NCI-H2227 treated with DMSO at 0.1 percent for 48 hours (cell line): ENCODE measurements at places on chromosomes 4 and X.
A peak's percentile ranks its signal among the peaks of the same experiment; 100 is the strongest.

GRCh38 chrX:155767051-155767875 lies 113.9 kb upstream of the VAMP7 start:
- DNase-seq, result peak; percentile 27

GRCh38 chrX:40147971-40148370 lies 50.2 kb upstream of the BCOR start:
- no peak for DNase-seq

DNA sequence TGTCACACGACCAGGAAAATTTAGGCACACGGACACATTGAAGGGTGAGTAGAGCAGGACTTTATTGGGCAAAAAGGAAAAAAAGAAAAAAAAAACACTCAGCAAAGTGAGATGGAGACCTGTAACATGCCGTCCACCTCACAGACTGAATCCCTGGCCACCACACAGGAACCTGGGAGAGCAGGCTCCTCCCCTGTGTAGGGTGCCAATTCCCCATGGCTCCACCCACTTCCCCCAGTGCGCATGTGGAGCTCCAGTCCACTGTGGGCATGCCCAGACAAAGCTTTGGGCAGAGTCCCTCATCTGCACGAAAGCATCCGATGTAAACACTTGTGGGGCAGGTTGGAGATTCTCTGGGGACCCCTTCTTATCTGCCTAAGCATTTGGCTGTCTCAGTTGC lies 23.6 kb upstream of the CBR4 start:
- DNase-seq, result no peak

- no peak for DNase-seq
Measured at GRCh38 chrX:113058634-113059033, 218.0 kb upstream of the AMOT start.

- DNase-seq, result no peak
Measured at GRCh38 chrX:151513472-151513871, 50.0 kb upstream of the PASD1 start.

GRCh38 chrX:41621222-41621723 lies 67.5 kb upstream of the GPR34 start:
- DNase-seq, result no peak

GRCh38 chr4:101824500-101824899 lies 34.0 kb downstream of the BANK1 start:
- no peak for DNase-seq

- no peak for DNase-seq
Measured at GRCh38 chr4:155478336-155478835, 101.6 kb upstream of the MAP9 start.

GRCh38 chr4:98673288-98673644 lies 14.9 kb upstream of the TSPAN5 start:
- no peak for DNase-seq

DNA sequence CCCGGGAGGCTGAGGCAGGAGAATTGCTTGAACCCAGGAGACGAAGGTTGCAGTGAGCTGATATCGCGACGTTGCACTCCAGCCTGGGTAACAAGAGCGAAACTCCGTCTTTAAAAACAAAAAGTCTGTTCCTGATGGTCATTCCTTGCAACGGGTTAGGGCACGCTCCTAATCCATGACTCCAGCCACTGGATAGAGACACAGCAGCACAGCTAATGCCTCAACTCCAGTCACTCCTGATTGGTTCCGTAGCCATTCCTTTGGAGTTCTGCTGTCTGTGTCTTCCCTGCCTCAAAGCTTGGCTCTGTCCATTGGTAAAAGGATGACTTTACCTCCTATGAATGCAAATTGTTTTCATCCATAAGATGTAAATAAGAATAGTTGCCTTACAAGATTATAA lies 44.3 kb upstream of the FAM9A start:
- DNase-seq, result no peak

DNA sequence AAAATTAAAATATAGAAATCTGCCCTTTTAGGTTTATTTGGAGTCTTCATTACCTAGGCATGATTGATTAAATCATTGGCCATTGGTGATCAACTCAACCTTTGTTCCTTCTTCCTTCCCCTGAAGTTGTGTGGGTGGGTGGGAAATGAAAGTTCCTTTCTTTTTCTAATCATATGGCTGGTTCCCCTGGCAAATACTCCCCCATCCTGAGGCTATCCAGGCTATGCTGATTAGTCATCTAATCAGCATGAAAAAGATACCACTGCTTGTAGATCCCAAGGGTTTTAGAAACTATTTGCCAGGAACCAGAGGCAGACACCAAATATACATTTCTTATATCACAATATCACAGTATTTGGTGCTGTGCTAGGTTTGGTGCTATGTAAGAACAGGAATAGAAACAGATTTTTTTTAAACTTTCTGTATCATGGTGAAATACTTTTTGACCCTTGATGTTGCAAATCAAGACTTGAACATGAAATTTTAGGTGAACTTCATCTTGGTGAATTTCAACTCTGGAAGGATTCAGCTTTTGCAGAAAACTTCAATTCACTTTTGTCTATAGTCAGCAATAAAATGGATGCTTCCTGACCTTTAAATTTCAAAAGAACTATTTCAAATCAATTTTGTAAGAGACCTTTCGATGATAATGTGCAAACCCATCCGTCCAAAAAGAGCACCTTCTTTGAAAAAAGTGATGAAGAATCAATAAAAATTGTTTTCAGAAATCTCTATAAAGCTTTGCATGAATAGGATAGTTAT lies 71.1 kb downstream of the CCSER1 start:
- DNase-seq, result no peak

DNA sequence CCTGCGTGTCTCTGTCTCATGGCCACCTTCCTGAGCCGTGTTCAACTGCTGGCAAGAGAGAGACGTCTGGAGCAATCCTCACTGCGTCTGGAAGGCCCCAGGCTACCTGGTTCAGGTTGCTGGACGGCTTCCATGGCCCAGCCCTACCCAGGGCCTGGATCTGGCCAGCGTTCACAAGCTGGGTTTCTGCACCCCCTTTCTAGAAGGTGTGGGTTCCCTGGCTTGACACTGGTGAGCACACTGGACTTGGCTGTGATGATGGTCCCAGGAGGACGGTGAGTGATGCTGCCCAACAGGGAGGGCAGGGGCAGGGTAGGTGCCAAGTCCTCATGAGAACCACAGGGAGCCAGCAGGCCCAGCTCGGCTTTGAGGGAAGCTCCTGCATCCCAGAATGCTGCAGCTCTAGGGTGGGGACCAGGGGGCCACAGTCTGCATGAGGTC lies 63.4 kb downstream of the HTRA3 start:
- DNase-seq, result no peak

DNA sequence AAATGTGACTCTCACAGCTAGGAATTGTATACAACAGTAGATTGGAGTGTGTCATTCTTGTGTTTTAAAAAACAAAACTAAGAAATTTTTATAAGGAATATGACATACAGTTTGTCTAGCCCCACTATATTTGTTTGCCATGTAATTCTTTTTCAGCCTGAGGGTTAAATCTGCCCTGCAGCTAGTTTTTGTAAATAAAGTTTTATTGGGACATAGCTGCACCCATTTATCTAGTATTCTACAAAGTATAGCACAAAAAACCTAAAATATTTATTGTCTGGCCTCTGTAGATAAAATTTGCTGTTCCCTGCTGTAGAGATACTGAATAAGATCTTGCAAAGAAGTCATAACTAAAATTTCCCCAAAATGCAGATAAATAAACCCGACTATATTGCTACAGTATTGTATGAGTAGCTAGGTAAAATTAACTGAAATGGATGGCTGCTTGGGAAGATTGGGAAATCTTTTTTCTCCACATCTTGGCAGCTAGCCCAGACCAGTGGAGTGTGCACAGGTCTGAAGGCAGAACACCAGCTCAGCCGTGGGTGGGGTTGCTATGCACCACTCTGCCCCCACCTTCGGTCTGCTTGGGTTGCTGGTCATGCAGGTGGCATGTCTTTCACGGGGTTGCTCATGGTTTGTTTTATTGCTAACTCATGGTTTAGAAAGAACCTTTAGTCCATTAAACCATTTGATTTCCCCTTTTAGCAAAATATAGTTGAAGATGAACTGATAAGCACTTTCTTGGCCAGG lies 127.9 kb downstream of the KLHL8 start:
- DNase-seq, result peak; percentile 47

GRCh38 chr4:140130677-140131076 lies 23.3 kb downstream of the MAML3 start:
- DNase-seq, result no peak

- no peak for DNase-seq
Measured at GRCh38 chr4:138114434-138114833, 127.7 kb downstream of the SLC7A11 start.

DNA sequence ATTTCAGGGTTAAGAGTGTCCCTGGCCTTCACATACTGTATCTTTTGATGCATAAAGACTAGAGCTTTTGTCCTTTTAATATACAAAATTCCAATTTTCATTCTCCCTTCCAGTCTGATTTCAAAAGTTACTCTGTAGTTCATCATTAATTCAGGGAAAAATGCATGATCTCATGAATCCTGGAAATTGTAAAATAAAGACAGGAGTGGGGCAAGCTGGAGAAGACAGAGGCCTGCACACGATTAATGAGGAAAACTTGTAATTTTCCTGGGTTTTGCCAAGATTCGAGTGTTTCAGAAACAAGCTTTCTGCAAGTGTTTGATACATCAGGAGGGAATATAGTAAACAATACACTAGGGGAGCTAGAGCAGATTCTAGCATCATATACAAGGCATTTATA lies 947.9 kb downstream of the FAT4 start:
- DNase-seq, result no peak

GRCh38 chr4:147515220-147515936 lies 34.5 kb downstream of the EDNRA start:
- no peak for DNase-seq

- DNase-seq, result peak; percentile 61
Measured at GRCh38 chrX:8738588-8739189, 6.8 kb upstream of the ANOS1 start.

DNA sequence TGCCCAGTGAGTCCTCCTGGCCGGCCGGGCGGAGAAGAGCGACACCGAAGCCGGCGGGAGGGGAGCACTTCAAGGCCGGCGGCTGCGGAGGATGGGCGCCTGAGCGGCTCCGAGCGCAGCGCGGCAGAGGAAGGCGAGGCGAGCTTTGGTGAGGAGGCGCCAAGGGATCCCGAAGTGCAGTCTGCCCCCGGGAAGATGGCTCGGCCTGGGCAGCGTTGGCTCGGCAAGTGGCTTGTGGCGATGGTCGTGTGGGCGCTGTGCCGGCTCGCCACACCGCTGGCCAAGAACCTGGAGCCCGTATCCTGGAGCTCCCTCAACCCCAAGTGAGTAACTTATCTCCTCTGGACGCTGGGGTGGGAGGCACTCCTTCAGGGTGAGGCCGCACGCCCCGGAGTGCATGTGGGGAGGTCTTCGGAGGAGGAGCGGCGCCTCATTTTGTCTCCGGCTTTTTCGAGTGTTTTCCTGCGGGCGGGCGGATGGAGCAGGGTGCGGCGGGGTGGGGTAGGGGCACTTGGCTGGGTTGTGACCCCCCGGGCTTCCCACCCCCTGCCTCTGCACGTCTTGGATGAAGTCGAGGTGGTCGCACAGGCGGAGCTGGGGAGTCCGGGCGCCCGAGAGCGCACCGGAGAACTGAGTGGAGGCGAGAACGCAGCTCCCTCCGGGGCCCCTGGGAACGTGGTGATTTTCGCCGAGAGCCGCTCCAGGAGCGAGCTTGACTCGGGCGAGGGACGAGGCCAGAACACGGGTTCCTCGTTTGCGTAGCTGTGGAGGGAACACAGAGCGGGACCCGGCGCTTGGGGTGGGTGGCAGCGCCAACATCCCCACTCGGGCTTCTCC lies 979 bp downstream of the EFNB1 start:
- DNase-seq, result no peak

GRCh38 chr4:92254767-92255442 lies 48.9 kb upstream of the GRID2 start:
- no peak for DNase-seq

DNA sequence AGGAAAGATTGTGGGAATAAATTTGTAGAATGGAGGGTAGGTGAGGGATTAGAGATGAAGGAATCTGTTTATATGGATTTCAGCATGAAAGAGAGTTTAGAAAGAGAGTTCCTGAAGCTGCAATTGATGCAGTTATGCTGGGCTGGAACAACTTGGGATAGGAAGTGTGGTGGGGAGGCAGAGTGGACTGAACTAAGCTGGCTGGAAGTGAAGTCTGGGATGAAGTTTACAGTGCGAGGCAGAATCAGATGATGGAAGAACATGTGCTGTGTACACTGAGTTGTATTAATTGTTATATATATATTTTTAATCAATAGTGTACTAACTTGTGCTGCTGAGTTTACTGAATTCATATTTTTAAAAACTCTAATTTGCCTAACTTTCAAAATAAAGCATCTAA lies 461.9 kb downstream of the SPRY1 start:
- DNase-seq, result no peak

DNA sequence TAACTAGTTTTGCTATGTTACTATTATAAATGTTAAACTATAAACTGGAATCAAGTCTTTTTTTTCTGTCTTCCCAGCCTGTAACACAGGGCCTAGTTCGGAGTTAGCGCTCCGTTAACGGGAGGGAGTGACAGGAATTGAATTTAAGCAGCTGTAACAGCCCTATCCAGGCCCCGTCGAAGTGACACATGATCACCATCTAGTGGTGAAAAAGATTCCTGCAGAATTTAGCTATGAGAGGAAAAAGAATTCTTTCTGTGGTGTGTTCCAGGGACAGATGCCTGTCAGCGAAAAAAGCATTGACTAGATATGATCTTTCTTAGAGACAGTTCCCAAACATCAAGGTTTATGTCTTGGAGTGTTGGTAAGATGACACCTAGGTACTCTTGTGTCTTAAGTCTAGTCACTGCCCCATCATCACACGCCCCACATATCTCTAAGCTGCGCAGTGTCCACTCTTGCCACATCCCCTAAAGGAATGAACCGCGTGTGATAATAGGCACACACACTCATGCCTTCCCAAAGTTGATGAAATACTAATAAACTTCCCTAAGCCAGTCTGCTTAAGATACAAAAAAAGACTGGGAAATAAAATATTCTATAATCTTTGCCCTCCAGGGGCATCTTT lies 2.1 kb downstream of the GAB3 start:
- peak; percentile 38 for DNase-seq

DNA sequence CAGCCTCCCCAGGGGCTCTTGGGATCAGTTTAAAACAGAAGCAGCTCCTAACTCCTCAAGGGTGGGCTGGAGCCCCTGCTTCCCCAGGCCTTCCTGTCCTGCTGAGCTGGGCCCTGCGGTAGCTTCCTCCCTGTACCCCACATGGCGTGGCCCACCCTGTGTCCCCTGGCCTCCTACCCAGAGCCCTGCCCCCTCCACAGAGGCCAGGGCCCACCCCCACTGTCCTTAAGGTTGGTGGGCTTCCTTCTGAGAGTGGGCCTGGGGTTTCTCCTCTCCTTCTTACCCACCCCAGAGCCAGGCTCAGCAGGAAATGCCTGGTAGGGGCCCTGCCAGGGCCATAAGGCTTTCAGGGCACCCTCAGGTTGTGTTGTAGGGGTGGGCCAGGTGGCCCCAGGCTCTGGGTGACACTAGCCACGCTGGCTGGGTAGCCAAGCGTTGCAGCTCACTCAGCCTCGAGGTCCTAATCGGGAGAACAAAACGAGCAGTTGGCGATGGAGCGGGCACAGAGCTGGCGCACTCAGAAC lies 11.6 kb downstream of the SH3BP2 start:
- no peak for DNase-seq

GRCh38 chr4:173174594-173175012 lies 6.0 kb downstream of the GALNT7 start:
- DNase-seq, result no peak

GRCh38 chr4:123433573-123433972 lies 37.0 kb downstream of the SPRY1 start:
- no peak for DNase-seq
